ENCODE measurements at places on chromosomes 5 and 9.

DNA sequence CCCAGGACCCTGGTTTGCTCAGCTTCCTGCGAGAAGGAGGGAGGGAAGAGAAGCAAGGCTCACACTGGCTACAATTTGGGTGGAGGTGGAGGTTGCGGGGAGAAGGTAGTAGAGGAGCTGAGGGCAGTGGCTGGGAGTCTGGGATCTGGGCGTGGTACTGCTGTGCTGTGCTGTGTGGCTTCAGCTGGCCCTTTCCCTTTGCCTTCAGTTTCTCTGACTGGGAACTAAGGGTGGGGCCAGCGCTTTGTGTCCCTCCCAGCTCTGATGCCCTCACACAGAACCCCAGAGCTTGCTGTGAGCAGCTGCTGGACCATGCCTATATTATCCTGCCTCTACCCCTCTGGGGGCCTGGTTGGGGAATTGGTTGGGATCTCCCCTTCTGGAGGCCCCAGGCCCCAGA is 60.9 kb downstream of the RGS3 start:
- DNase-seq, result no peak

DNA sequence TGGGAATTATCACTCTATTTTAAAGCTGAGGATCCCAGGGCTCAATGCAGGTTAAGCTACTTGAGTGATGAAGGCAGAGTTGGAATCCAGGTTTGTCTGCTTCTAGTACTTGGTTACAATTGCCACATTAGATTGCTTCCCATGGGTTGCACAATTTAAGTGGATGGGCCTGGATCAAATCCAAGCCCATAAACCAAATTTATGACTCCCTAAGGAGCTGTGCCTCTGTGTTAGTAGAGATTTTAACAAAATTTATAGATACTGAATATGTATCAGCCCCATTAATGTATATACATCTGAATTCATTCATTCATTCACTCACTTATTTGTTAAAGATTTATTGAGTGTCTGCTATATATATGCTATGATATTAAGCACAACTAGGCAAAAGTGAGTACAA is 332.3 kb upstream of the KLF9 start:
- no peak for DNase-seq

DNA sequence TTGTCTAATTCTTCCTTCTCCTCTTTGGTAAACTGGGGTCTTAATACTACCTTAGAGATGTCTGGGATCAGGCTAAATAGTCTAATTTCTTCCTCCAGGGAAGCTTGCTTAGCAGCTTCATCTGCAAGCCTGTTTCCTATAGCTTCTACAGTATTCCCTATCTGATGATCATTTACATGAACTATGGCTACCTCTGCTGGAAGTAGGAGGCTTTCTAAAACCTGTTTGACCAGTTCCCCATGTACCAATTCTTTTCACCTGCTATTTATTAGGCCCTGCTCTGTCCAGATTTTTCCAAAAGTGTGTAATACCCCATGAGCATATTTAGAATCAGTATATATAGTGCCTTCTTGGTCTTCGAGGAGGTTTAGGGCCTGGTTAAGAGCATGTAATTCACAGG is 619.8 kb downstream of the HINT1 start:
- DNase-seq, result no peak

- no peak for DNase-seq
Measured at GRCh38 chr9:115596746-115597080, 478.8 kb upstream of the TNC start.

- DNase-seq, result no peak
Measured at GRCh38 chr9:79572032-79572607, 355 bp downstream of the TLE4 start.

DNA sequence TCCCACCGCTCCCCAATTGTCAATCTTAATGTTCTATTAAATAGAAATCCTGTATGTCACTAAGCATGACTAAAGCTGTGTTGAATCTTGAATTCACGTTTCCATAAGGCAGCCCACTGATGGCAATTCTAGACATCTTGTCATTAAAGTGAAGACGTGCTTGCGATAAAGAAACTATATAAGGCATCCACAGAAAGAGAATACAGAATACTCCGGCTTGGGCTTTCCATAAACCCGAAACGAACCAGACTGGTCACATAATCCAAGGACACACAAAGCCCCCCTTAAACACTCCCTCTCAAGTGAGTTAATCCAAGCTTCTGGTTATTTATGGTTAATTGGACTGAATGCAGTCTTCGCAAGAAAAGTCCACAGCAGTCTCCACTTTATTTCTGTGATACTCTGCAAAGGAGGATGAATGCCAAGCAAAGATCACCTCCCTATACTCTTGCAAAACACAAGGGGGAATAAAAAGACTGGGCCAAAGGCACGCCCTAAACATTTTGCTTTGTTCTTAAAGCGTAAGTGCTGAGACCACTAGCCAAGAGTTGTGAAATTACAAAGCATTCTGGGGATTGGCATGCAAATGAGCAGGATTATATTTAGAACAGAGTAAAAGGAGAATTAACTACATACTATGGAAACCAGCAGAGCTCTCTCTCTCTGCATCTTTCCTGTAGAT is 54.7 kb downstream of the DPYSL3 start:
- DNase-seq, result no peak

Measured in activated T-helper 1 cell treated with anti-CD3 and anti-CD28 coated beads, Interleukin-2, amount 50 U/mL, for 16 hours (primary cell).